ENCODE measurements at places on chromosomes 5 and 9.

GRCh38 chr9:134811673-134812342 lies 68.8 kb upstream of the FCN2 start:
- DNase-seq = peak; percentile 1

- DNase-seq = peak; percentile 19
These were observed 101.2 kb downstream of the TRIM36 start for GRCh38 chr5:115068239-115069086.

- no peak for DNase-seq
These were observed 17.0 kb downstream of the PBX3 start for GRCh38 chr9:125764198-125764597.

DNA sequence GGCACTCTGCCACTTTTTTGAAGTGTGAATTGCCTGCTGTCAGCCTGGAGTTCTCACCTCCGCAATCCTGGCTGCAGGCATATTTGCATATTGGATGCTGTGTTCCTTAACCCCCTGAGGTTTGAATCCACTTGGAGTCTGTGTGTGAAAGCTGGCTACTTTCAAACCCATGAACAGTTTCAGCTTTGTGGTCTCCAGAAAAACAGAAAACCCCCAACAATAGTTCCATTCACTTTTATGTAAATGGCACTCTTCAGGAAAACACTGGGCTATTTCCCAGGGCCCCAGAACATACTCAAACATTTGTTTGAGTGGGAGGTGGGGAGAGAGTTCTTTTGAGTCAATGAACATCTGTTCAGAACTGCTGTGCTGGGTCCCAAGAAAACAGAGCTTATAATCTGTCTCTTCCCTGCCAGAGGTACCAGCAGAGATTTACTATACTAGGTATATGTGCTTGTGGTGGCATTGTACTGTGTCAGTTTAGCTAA lies 5.0 kb downstream of the NUDT2 start:
- no peak for DNase-seq

DNA sequence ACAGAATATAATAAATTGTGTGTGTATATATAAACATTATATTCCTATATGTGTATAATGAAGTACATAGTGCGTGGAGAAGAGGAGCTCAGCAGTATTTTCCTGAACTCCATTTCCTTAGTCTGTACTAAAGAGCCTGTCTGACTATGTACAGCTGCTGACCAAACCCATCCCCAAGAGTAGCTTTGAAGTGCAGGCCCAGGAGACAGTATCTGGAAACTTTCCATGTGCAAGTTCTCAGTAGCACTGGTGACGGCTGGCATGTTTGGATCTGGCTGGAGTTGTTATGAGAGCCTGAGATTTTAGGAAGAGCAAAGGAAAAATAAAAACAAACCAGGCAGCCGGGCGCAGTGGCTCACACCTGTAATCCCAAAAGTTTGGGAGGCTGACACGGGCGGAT lies 244.2 kb downstream of the RFK start:
- DNase-seq = no peak

DNA sequence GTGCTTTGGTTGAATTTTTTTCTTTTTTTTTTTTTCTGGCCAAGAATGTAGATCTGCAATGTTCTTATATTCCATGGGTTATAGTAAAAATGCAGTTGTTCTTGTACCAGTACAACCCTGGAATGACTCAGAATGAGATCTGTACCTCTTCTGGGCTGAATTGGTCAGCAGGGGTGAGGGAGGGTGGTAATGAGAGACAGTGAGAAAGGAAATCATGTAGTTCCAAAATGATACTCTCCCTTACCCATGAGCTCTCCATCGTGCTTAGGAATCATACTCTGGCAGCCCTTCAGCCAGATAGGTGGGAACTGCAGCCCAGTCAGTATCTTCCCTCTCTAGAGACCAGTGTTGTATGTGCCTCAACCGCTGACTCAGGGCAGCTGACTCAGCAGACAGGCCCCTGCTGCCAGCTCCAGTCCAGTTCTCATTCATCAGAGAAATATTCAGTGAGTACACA lies 2.1 kb upstream of the GLIS3 start:
- no peak for DNase-seq

GRCh38 chr9:114177423-114178064 lies 22.2 kb downstream of the COL27A1 start:
- DNase-seq = no peak

DNA sequence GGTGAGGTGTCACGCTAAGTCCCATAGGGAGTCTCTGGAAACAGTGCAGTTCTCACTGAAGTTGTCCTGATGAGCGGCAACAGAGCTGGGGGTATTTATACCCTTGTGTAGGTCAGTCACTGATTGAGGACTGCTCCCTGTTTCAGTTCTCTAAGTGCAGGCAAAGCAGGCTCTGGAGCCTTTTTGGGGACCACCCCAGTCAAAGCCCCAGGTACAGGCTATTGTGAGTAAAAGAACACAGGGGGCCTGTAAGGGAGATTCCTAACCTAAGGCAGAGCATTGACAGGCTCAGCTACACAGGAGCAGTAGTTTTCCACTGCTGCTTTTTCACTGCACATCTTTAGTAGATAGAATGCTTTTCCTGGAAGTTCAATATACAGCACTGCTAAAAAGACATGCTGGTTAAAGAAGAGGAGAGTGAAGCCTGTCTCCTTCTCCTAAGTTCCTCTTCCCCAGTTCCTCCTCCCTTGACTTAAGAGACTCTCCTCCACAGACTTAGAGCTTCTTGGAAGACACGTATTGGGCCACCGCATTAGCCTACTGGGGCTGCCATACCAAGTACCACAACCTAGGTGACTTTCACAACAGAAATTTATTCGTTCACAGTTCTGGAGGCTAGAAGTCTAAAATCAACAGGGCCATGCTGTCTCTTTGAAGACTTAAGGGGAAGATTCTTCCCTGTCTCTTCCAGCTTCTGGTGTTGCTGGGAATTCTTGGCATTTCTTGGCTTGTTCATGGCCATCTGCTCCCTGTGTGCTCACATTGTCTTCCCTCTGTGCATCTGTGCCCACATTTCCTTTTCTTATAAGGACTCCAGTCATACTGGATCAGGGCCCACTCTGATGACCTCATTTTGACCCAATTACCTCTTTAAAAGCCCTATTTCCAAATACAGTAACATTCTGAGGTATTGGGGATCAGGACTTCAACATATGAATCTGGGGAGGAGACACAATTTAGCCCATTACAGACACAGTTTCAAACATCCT lies 221.0 kb downstream of the ESM1 start:
- DNase-seq = no peak

- DNase-seq = no peak
These were observed 847 bp upstream of the GABRB2 start for GRCh38 chr5:161547406-161547737.

DNA sequence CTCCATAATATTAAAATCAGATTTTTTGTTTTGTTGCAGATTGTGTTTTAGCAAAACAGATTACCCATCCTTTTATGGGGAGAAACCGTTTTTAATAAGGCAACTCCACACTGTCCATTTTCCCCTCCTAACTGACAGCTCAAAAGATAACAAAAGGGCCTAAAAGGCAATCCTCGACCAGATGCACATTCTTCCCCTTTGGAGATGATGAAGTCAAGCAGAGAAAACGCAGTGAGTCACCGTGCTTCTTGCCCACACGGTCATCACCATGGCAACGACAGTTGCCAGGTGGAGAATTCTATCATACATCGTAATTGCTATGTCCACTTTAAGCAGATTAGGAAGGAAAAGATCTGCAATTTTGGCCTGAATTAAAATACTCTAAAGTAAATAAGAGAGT lies 96.4 kb downstream of the DIRAS2 start:
- DNase-seq = peak; percentile 48

DNA sequence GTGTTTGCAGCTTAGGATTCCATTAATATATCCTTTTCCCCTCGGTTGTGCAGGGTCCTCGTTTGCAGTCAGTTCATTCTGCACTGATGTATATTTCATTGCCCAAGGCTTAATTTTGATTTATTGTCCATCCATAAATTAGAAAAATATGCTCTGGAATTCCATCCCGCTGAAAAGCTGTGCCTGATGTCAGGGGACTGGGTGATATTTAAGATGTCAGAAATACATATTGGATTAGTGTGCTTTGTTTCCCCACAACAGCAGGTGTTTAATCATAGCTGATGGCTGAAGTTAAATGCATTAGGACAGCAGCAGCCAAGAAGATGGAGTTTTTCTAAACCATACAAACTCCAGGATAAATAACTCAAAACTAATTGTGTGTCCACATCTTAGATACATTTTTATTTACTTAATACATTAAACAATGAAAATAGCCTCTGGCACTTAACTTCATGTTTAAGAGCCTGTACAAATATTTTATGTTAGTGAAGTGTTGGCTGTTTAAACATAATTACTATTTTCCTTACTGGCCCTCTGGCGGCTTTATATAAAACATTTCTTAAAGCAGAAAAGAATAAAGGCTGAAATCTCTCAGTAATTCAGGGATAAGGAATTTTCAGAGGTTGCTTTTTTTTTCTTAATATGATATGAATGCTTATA lies 170.4 kb upstream of the TBCA start:
- DNase-seq = no peak

DNA sequence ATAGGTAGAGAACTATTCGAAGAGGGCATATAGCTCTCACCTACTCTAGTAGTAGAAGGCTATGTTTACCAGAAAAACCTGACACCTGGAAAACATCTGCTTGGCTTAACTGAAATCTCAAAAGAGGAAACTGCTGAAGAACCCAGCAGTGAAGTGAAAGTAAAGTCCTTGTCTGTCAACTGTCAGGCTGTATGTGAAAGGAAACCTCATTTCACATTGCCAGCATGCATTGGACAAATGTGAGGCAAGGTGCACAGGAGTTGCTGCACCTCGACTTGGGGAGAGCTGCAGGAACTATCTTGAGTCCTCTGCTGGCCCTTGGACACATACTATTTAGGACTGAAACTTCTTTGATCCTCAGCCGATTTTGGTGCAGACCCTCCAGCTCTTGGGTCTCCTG lies 53.3 kb downstream of the NREP start:
- DNase-seq = no peak

- no peak for DNase-seq
These were observed 260.6 kb upstream of the ANKRD55 start for GRCh38 chr5:56493766-56494165.

GRCh38 chr9:125505988-125506438 lies 201.0 kb downstream of the MAPKAP1 start:
- no peak for DNase-seq

- no peak for DNase-seq
These were observed 1353.0 kb upstream of the C9orf72 start for GRCh38 chr9:28926306-28926705.

DNA sequence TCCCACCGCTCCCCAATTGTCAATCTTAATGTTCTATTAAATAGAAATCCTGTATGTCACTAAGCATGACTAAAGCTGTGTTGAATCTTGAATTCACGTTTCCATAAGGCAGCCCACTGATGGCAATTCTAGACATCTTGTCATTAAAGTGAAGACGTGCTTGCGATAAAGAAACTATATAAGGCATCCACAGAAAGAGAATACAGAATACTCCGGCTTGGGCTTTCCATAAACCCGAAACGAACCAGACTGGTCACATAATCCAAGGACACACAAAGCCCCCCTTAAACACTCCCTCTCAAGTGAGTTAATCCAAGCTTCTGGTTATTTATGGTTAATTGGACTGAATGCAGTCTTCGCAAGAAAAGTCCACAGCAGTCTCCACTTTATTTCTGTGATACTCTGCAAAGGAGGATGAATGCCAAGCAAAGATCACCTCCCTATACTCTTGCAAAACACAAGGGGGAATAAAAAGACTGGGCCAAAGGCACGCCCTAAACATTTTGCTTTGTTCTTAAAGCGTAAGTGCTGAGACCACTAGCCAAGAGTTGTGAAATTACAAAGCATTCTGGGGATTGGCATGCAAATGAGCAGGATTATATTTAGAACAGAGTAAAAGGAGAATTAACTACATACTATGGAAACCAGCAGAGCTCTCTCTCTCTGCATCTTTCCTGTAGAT lies 54.7 kb downstream of the DPYSL3 start:
- no peak for DNase-seq

DNA sequence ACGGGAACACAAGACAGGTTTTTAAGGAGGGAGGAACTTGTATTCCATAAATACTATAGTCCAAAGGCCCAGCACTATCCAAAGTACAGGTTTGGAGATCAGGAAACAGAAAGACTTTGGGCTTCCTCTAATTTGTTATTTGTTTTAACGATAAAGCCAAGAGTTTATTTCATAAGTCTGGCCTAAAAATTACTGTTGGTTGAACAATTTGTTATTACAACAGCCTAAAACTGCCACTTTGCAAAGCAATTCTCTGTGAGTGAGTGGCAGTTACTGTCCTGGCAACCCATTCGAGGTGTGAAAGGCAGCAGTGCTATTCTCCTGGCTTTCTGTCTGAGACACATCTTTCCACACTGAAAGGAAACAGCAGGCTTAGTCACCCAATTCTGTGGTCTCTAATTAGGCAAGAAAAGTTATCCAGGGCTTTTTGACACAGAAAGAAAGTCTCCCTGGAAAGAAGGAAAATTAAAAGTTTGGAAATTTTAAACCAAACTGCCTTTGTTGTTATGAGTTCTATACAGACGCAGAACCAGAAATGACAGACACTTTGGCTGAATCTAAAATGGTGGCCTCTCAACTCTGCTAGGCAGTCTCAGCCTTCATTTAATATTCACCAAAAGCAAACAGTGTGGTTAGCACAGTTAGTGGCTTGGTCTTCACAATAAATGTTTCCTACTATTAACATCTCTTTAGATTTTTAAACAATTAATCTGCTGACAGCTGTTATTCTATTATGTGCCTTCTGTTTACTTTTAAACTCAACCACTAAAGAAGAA lies 33.9 kb downstream of the PSMB7 start:
- no peak for DNase-seq

DNA sequence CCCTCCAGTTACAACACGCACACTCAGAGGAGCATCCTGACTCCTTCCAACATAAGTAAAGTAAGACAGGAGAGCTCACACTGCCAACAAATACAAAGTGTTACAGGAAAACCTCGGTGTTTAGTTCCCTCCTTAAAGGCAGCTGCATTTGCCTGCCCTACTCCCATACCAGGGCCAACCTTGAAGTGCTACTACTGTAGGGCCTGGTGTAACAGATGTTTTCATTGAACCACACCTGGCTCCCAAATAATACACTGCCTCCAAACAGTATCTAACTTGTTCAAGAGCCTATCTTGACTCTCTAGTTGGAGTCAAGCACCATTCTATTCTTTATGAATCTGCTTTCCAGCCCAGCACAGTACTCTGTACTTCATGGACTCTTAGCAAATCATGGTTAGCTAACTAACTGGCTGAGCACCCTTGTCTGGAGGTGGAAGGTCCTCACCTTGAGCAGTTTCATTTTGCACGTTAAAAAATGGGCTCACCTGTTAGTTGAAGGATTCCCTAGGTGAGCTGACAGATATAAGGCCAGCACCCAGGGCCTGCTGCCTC lies 34.6 kb downstream of the TTC39B start:
- no peak for DNase-seq

GRCh38 chr9:106883626-106884190 lies 20.7 kb downstream of the ZNF462 start:
- no peak for DNase-seq
